ENCODE measurements at places on chromosomes 3 and 15. TPM values are rescaled to one million over a fixed set of nuclear protein-coding genes. Genes with fewer than 3 reads are reported as not detected.

GRCh38 chr3:126852511-126852910 lies 130.4 kb upstream of the PLXNA1 start:
- H3K27ac ChIP-seq: no peak overlapping the region
- H3K36me3 ChIP-seq: no peaks in the 10 kb centered on the region
- no peak overlapping the region for H3K4me3 ChIP-seq
- no peaks in the 10 kb centered on the region for H3K27me3 ChIP-seq
- H3K4me1 ChIP-seq: no peaks in the 10 kb centered on the region

DNA sequence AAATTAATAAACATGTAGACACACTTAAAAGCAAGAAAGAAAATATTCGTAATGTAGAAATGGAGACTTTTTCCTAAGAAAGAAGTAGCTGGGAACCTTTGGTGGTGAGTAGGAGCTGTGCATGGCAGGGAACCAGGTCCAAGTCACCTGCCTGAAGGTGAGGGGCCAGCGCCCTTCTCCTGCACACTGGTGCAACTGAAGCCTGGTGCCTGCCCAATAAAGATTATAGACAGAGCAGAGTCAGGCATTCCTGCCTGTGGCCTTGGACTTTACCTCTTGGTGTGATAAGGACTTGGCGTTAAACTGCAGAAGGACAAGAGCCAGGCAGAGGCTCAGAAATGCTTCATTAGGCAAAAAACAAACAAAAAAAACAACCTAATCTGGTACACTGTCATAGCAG lies 14.2 kb downstream of the CFAP91 start:
- H3K4me3 ChIP-seq: no peak overlapping the region
- DNase-seq: no peak
- H3K27ac ChIP-seq: no peak overlapping the region
- no peaks in the 10 kb centered on the region for H3K36me3 ChIP-seq
- H3K4me1 ChIP-seq: no peaks in the 10 kb centered on the region

DNA sequence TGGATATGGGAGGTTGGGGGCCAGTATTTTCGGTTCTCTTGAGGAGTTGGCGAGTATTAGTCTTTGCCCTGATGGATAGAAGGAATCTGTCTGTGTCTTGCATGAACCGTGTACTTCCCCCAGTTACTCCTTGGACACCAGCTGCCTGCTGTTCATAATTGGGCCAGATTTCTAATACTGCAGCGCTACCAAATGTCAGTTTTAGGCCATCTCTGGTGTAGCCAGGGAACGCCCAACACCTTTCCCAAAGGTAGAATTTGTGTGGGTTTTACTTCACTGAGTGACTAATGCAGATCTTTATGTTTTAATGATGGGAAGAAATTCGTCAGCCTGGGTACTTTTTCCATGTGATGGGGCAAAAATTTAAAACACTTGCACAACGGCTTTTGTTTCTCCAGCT lies 18.4 kb downstream of the FLNB start:
- H3K36me3 ChIP-seq: no peaks in the 10 kb centered on the region
- H3K27ac ChIP-seq: no peak overlapping the region
- no peaks in the 10 kb centered on the region for H3K4me1 ChIP-seq
- H3K4me3 ChIP-seq: no peak overlapping the region
- no peaks in the 10 kb centered on the region for H3K27me3 ChIP-seq

GRCh38 chr3:196336319-196337145 lies 1.7 kb downstream of the TM4SF19 start:
- H3K27me3 ChIP-seq: no peaks in the 10 kb centered on the region
- H3K4me1 ChIP-seq: no peaks in the 10 kb centered on the region
- no peaks in the 10 kb centered on the region for H3K36me3 ChIP-seq
- H3K4me3 ChIP-seq: no peak overlapping the region
- H3K27ac ChIP-seq: peak overlapping the region; percentile 88

GRCh38 chr15:73608941-73609340 lies 24.2 kb downstream of the NPTN start:
- peaks cover 7% of the 10 kb centered on the region for H3K4me1 ChIP-seq
- no peaks in the 10 kb centered on the region for H3K36me3 ChIP-seq
- H3K27ac ChIP-seq: no peak overlapping the region
- no peak for DNase-seq

GRCh38 chr3:70608434-70608833 lies 296.0 kb upstream of the MDFIC2 start:
- DNase-seq: no peak
- H3K27me3 ChIP-seq: no peaks in the 10 kb centered on the region
- H3K4me1 ChIP-seq: no peaks in the 10 kb centered on the region

- DNase-seq: no peak
- H3K4me1 ChIP-seq: no peaks in the 10 kb centered on the region
- no peaks in the 10 kb centered on the region for H3K27me3 ChIP-seq
- no peak overlapping the region for H3K27ac ChIP-seq
- H3K4me3 ChIP-seq: no peak overlapping the region
These were observed 7.8 kb downstream of the DCBLD2 start for GRCh38 chr3:98893740-98894139.

GRCh38 chr3:158847452-158847821 lies 45.6 kb downstream of the MFSD1 start:
- H3K4me1 ChIP-seq: no peaks in the 10 kb centered on the region
- no peaks in the 10 kb centered on the region for H3K36me3 ChIP-seq
- H3K27ac ChIP-seq: no peak overlapping the region
- no peak overlapping the region for H3K4me3 ChIP-seq
- H3K27me3 ChIP-seq: no peaks in the 10 kb centered on the region

GRCh38 chr15:41966920-41967465 lies 5.4 kb downstream of the EHD4 start:
- H3K4me3 ChIP-seq: no peak overlapping the region
- DNase-seq: no peak
- no peak overlapping the region for H3K27ac ChIP-seq
- peaks cover 26% of the 10 kb centered on the region for H3K4me1 ChIP-seq
- no peaks in the 10 kb centered on the region for H3K36me3 ChIP-seq
- H3K27me3 ChIP-seq: no peaks in the 10 kb centered on the region

DNA sequence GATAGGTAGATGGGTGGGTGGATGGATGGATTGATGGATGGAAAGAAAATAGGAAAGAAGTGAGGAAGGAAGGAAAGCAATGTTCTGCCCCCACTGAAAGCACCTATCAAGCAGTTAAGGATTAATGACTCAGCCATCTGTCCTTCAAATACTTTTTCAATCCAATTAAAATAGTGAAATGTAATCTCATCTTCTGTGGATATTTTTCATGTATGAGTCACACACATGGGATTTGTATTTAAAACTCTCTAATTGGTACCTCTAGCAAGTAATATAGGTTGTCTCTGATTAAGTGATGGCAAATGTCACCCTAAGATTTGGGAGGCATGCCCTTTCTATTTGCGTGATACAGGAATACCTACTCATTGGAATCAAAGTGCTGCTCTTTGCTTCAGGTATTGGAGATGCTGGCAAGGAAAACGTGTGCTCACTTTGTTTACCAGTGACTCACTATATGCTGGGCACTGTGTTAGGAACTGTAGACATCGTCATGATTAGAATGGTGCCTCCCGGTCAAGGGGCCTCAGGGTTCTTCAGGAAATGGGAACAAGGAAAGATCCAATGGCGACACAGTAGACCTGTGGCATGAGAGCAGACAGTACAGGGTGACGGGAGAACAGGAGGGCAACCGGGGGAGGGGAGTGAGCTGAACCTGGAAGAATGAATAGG lies 230.1 kb downstream of the CLSTN2 start:
- DNase-seq: no peak
- H3K4me1 ChIP-seq: no peaks in the 10 kb centered on the region
- H3K36me3 ChIP-seq: no peaks in the 10 kb centered on the region
- no peak overlapping the region for H3K4me3 ChIP-seq

DNA sequence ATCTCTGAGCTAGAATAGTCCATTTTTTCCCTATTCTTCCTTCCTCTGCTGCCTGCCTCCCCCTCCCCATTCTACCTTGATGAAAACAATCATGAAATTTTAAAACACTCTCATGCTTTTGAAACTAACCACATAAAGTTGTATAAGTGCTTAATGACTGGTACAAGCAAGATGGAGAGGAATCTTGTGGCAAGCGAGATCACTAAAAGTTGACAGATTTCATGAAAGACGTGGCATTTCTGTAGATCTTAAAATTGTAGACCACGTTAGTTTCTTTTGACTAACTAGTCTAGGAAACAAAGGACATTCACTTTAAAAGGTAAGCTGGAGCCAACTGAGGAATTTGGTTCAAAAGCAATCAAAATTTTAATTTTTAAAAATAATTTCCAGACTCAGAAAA lies 35.4 kb downstream of the HHLA2 start:
- no peak overlapping the region for H3K4me3 ChIP-seq
- H3K27me3 ChIP-seq: no peaks in the 10 kb centered on the region
- no peaks in the 10 kb centered on the region for H3K4me1 ChIP-seq
- H3K36me3 ChIP-seq: no peaks in the 10 kb centered on the region
- no peak for DNase-seq
- H3K27ac ChIP-seq: no peak overlapping the region

- H3K4me3 ChIP-seq: no peak overlapping the region
- no peak overlapping the region for H3K27ac ChIP-seq
- no peak for DNase-seq
- no peaks in the 10 kb centered on the region for H3K4me1 ChIP-seq
- H3K36me3 ChIP-seq: no peaks in the 10 kb centered on the region
These were observed 222.8 kb upstream of the TBL1XR1 start for GRCh38 chr3:177419904-177420601.

GRCh38 chr3:174398761-174399160 lies 460.4 kb upstream of the NAALADL2 start:
- H3K36me3 ChIP-seq: no peaks in the 10 kb centered on the region
- DNase-seq: no peak
- no peak overlapping the region for H3K4me3 ChIP-seq
- no peak overlapping the region for H3K27ac ChIP-seq
- no peaks in the 10 kb centered on the region for H3K27me3 ChIP-seq

The KCNMB3 gene
- 0.59 TPM for total RNA-seq

The CHMP2B gene
- total RNA-seq: 33.9 TPM

The GPR62 gene
- total RNA-seq: not detected

The FES gene
- 2.5 TPM for total RNA-seq

The FXR1 gene
- 135 TPM for total RNA-seq

The SPTSSB gene
- not detected for total RNA-seq

The TNFAIP8L3 gene
- 2.1 TPM for total RNA-seq

Measured in CD8-positive, alpha-beta memory T cell (primary cell).